ENCODE measurements at places on chromosomes 6 and 20.
A peak's percentile ranks its signal among the peaks of the same experiment; 100 is the strongest.

- DNase-seq, result no peak
Measured at GRCh38 chr6:72620871-72621290, 983 bp upstream of the KCNQ5 start.

DNA sequence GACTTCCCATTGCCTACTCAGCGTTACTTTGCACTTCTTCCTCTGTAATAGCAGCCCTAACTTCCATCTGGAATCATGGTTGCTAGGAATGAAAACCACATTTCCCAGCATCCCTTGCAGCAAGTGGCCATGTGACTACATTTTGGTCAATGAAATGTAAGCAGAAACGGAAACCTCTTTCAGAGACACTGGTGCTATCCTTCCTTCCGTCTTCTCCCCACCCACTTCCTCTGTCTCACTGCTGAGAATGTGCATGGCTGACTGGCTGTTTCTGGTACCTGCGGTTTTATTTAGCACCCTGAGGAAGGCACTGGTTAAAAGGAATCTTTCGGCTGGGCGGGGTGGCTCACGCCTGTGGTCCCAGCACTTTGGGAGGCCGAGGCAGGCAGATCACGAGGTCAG lies 107.4 kb downstream of the SCML4 start:
- DNase-seq, result peak; percentile 52

GRCh38 chr6:13712599-13712898 lies 914 bp upstream of the RANBP9 start:
- no peak for DNase-seq

- DNase-seq, result no peak
Measured at GRCh38 chr20:25690427-25690826, 6.2 kb downstream of the ZNF337 start.

- no peak for DNase-seq
Measured at GRCh38 chr20:7257692-7258466, 490.4 kb downstream of the BMP2 start.

DNA sequence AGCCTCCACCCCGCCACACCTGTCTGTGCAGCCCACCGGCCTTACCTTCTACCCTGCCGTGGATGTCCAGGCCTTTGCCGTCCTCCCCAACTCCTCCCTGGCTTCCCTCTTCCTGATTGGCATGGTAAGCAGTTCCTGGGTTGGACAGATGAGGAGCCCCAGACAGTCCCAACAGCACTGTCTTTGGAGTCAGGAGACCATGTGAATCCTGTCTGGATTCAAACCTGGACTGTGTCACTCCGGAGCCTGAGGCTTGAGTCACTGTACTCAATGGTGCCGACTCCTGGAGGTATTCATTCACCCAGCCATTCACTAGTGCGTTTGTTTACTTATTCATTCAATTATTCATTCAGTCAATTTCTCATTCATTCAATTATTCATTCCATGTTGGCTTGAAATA lies 20.0 kb upstream of the LBP start:
- DNase-seq, result no peak

DNA sequence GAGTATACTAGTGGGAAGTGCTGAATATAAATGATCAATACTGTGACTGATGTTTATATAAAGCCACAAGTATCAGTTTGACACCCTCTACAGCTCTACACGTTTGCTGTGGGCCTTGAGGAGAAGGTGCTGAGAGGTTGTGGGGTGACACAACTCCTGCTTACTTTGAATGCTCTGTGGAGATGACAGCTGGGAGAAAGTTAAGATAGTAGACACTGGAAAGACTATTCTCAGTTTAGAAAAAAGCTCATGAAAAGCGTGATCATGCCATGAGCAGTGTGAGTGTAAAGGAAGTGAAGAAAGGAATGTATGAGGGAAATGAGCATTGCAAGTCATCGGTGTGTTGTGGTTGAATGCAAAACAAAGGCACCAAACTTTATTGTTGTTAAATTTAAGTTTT lies 215.8 kb downstream of the UTRN start:
- no peak for DNase-seq

- no peak for DNase-seq
Measured at GRCh38 chr20:19815553-19815991, 57.5 kb downstream of the RIN2 start.

DNA sequence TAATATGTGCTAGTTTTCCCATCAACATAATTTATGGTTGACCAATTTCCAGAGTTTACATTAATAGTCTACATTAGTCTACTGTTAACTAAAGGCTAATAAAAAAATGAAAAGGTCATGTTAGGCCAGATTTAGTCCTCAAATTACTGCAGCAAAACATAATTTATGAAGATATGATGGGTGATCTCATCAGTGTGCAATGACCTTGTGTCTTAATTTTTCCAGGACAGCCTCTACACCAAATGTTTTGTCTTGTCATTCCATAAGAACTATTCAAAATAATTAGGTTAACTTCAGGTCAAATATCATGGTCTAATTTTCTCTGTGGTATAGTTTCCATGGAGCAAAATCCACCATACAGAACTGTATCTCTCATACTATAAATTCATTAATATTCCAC lies 234.2 kb downstream of the COL12A1 start:
- DNase-seq, result no peak

GRCh38 chr6:28953039-28953584 lies 29.3 kb upstream of the TRIM27 start:
- DNase-seq, result peak; percentile 41

All from activated CD4-positive, alpha-beta T cell treated with anti-CD3 and anti-CD28 coated beads for 1 hour (primary cell).